NCI-H460 (cell line): ENCODE measurements at places on chromosomes 4 and X. TPM values are rescaled to one million over a fixed set of nuclear protein-coding genes. Genes with fewer than 3 reads are reported as not detected.

Gene EDA
- 0.46 and 0.67 TPM in 2 replicates for total RNA-seq

Gene UGT2A2
- total RNA-seq = not detected in 2 replicates

GRCh38 chr4:48661391-48661790 is 118.7 kb downstream of the FRYL start:
- no peak for DNase-seq

DNA sequence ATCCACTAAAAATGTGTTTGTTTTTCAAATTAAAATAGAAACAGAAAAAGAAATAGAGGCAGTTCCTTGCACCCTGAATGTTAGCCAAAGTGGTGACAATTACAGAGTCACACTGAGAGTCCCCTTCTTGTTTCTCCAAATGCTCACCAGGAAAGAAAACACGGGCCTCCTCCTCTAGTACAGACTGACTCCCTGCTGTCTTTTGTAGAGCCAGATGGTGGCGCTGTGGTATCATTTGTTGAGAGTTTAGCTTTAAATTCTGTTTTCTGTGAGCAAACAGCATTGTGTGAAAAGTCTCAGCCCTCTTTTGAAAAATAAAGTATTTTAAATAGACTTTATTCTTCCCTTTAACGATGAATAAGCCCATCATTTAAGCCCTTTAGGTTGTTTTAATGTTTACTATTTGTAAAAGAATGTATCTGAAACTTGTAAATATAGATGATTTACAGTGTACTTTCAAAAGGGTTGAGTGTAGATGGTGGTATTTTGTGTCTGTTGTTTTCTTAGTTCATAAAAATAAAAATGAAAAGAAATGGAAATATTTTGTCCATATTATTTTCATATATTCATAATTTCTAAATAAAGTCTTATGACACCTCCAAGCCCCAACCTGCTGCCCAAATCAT is 36.9 kb upstream of the ATOH1 start:
- DNase-seq = peak; percentile 46

- DNase-seq = no peak
Observed at GRCh38 chr4:128601991-128602695, 207.4 kb upstream of the JADE1 start.

DNA sequence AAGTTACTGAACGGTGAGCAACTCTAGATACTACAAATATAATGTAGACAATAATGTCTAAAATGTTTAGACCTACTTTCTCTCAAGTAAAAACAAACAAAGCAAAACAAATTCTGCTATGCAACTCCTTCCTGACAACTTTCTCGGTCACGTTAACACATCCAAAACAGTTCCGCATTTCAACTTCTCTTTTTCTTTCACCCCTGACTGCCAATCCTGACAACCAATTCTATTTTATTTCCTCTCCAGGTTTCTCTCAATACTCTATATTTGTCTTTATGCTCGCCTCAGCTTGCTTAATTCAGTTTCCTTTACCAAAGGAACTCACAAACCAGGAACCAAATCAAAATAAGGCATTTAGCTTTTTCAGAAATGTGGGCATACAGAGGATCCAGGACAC is 513.0 kb downstream of the FSTL5 start:
- no peak for DNase-seq

- DNase-seq = no peak
Observed at GRCh38 chrX:84335121-84335520, 147.1 kb upstream of the RPS6KA6 start.
